ENCODE measurements at places on chromosomes 7 and 10. TPM values are rescaled to one million over a fixed set of nuclear protein-coding genes. Genes with fewer than 3 reads are reported as not detected.
A peak's percentile ranks its signal among the peaks of the same experiment; 100 is the strongest.

TSPAN14 gene
- 92.5 TPM for total RNA-seq

SPACDR gene
- not detected for total RNA-seq

GNG11 gene
- total RNA-seq, result 43.8 TPM

TAS2R38 gene
- total RNA-seq, result not detected

SDK1 gene
- total RNA-seq, result 8.7 TPM

PDE1C gene
- 10.2 TPM for total RNA-seq

NXPH1 gene
- total RNA-seq, result 0.14 TPM

CYP3A5 gene
- 0.49 TPM for total RNA-seq

ANKRD30A gene
- not detected for total RNA-seq

COL1A2 gene
- not detected for total RNA-seq

TEX47 gene
- not detected for total RNA-seq

DNA sequence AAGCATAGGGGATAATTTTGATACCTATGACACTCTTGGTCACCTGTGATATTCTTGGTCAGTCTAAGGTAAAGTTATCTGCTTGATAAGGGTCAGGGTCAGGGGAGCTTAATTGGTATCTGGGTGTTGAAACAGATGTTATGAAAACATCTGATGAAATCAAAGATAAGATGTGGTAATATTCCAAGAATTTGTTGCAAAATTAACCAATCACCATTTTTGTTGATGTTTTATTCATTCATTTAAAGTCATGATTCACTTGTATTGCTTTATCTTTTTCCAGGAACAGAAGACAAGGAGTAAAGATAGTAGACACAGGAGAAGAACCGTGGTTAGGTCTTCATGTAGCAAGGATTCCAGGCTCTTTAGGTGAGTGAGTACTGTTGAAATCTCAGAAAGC is 103.1 kb downstream of the SEMA3C start:
- no peak for DNase-seq

- DNase-seq, result no peak
Measured at GRCh38 chr10:50461123-50461522, 162.6 kb downstream of the SGMS1 start.

DNA sequence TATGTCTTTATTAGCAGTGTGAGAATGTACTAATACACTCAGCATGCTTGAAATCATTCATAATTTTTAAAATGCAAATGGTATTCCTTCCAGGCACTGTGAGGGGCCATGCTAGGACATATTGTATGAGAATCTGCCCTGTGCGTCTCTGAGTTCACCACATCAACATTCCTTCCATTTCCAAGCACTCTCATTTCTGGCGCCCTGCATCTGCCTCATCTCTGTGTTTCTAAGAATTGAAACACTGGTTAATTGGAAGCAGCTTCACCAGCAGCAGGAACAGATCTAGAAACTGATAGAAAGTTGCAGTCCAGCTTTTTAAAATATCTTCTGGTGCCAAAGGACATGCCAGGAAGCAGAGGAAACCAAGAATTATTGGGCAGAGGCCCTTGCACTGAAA is 555.9 kb upstream of the DPP6 start:
- no peak for DNase-seq

DNA sequence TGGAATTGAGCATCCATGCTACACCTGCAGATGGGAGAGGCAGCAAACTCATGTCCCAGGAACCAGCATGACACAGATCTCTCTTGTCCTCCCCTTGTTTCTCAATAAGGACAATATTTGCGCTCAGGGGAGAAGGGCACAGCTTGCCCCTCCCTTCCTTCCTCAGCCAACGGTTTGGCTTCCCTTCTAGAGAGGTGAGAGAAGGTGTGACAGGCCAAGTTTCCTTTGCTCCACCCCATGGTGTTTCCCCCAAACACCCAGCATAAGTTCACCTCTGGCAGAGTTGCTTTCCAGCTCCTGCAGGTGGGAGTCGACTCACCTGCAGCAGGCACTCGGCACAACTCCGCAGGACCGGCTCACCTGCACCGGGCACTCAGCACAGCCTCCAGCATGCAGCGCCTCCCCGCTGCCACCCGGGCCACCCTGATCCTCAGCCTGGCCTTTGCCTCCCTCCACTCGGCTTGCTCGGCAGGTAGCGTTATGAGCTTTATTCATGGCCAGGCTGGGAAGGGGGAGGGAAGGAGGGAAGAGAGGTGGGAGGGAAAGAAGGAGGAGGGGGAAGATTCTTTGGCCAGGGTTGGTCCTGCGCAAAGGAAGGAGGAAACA is at the start of the genes ATP6V0A4 and TMEM213:
Gene ATP6V0A4 (minus strand): TSS at position 482 of the 606 bp plus-strand sequence. CDS start 26,949 bp downstream, outside the sequence.
Gene TMEM213 (plus strand): TSS at position 280 of the 606 bp plus-strand sequence. CDS start 111 bp downstream, at position 391.
- DNase-seq, result no peak

DNA sequence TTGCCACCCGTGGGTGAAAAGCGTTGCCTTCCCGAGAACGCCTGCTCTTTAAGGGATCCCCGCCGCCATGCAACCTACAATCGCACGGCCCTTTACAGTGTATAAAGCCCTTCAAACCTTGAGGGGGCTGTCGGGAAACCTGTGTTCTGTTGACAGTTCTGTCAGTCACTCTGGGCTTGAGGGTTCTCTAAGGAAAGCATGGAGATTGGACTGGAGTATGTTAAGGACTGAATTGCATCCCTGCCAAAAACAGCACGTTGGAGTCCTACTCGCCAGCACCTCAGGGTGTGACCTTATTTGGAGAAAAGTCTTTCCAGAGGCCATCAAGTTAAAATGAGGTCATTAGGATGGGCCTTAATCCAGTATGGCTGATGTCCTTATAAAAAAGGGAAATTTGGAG is 70.6 kb downstream of the PFKFB3 start:
- DNase-seq, result no peak

DNA sequence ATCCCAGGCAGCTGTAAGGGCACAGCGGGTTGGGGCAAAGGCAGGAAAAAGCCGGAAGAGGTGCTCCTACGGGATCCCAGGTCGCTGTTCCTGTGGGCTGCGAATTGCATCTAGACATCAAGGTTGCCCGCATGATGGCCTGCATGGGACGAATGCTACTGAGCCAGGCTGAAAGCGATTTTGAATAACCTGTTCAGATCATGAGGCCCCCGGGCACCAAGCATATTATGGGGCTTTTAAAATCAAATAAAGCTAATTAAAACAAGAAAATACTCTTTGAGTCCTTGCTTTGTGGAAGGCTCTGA is 37.1 kb downstream of the CAMK2B start:
- DNase-seq, result no peak

- no peak for DNase-seq
Measured at GRCh38 chr7:141097430-141097829, 23.6 kb downstream of the TMEM178B start.

DNA sequence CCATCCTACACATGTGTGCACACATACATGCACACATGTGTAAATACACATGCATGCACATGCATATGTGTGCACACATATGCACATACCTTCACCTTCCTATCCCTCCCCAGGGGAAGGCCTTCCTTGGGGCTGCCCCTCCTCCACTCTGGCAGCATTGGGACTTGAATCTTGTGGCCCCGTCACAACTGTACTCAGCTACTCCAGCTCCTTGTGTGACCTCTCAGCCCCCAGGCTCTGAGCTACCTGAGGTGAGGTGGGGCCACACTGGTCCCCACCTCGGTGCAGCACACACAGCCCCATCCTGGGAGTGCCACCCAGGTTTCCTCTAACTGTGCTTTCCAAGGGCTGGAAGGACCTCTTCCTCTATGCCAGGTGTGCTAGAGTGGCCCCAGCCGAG is 116.0 kb downstream of the LHPP start:
- DNase-seq, result no peak

DNA sequence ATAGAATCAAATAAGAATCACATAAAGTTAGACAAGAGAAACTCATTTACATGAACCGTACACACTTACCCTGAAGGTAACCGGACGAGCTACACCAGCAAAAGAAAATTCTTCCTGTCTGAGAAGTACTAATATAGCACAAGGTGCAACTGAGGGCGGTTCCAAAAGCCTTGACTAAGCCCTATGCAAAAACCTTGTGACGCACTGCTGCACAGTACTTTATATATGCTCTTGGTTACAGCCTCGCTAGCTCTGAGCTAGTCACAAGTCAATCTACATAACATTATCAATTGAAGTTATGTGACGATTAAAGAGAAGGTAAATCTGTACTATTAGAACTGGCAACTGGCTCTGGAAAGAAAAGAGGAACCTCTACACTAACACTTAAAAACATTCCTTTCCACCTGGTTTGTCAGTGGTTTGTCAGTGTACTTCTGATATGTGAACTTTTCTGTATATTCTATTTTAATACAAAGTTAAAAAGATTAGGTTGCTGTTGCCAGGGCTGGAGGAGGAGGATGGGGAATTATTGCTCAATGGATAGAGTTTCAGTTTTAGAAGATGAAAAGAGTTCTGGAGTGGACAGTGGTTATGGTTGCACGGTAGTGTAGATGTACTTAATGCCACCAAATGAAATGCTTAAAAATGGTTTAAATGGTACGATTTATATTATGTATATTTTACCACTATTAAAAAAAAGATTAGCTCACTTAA is 21.6 kb downstream of the NT5C3A start:
- DNase-seq, result peak; percentile 63

- no peak for DNase-seq
Measured at GRCh38 chr7:96144260-96144526, 177.7 kb downstream of the SLC25A13 start.

DNA sequence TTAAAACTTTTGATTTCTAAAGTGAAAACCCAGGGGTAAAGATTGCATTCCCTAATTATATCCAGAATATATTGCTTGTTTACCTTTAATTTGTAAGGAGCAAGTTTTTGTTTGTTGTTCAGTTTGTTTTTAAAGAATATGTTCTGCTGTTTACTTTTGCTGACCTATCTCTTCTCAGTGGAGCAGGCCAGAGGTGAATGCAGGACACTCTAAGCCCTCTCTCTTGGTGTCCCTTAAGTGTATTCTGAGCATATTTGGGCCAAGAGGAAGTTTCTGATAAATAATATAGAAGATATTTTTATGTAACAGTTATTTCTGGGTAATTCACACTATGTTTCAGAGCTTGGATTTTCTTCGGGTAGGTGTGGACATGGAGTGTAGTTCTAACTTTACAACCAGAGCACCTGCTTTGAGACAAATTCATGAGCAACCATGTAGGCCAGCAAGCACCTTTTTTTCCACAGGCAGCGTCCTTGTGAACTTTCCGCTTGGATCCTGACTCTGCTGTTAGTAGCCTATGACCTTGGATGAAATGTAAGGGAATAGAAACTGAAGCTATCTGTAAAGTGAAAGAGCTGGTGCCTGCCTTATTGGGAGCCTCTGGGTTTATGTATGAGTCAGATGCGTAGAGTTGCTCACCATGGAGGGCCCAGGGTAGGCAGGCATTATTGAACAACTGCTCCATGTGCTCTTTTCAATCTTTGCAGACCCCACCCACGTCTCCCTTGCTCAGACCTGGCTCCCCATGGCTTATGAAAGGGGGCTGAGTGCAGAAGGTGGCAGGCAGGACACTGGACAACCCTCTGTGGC is 16.1 kb downstream of the OGDH start:
- DNase-seq, result no peak

DNA sequence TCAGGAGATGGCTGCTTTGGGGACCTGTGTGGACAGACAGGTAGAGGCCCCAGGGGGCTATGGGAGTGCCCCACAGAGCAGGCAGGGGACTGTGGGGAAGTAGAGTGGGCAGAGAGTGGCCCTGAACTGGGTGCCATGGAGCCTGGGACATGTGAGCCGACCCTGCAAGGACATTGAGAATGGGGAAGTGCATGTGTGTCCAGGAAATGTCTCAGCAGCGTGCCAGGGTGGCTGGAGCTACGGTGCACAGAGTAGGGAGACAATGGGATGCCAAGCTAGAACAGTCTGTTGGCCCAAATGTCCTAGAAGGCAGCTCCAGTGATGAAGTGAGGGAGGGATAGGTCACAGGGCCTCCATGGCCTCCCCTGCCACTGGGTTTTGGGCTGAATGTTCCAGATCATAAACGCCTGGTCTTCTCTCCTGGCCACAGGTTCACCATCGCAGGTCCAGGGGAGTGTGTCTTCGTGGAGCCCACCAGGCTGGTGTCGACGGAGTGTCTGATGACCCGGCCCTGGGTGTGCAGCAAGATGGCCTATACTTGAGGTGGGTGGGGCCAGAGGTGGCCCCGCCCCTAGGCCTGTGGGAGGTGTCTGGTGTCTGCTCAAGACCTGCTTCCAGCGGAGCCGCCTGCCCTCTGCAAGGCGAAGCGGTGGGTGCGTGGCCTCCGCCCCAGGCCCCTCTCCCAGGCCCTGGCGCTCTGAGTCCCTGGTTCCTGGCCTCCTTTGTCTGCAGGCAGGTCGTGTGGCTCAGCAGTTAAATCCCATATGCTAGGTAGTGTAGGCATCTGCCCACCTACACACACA is 20.5 kb downstream of the CLEC2L start:
- DNase-seq, result no peak

DNA sequence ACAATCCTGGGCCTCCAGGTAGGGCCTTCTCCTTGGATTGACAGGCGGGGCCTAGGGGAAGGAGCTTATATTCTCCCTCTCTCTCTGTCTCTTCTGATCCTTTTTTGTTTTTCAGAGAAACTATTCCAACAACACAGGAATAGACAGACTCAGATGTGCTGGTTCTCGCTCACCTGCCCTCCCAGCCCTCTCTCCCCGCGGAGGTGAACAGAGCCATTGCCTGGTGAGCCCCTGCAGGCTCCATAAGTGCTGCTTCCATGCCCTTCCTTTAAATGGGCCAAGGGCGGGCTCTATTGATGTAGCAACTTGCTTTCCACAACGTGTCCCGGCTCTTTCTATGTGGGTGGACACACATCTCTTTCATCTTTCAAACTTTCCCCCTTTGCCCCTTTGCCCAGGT is 47.2 kb upstream of the IGFBP3 start:
- DNase-seq, result no peak

GRCh38 chr7:87797798-87798403 is 78.3 kb downstream of the SLC25A40 start:
- DNase-seq, result peak; percentile 60

GRCh38 chr10:70583669-70584037 is 18.9 kb downstream of the PRF1 start:
- DNase-seq, result no peak

GRCh38 chr10:112712536-112712935 is 237.5 kb upstream of the TCF7L2 start:
- DNase-seq, result no peak

GRCh38 chr7:137501562-137501961 is 158.0 kb upstream of the PTN start:
- DNase-seq, result no peak

- DNase-seq, result peak; percentile 27
Measured at GRCh38 chr7:157250605-157251228, 86.1 kb upstream of the DNAJB6 start.

DNA sequence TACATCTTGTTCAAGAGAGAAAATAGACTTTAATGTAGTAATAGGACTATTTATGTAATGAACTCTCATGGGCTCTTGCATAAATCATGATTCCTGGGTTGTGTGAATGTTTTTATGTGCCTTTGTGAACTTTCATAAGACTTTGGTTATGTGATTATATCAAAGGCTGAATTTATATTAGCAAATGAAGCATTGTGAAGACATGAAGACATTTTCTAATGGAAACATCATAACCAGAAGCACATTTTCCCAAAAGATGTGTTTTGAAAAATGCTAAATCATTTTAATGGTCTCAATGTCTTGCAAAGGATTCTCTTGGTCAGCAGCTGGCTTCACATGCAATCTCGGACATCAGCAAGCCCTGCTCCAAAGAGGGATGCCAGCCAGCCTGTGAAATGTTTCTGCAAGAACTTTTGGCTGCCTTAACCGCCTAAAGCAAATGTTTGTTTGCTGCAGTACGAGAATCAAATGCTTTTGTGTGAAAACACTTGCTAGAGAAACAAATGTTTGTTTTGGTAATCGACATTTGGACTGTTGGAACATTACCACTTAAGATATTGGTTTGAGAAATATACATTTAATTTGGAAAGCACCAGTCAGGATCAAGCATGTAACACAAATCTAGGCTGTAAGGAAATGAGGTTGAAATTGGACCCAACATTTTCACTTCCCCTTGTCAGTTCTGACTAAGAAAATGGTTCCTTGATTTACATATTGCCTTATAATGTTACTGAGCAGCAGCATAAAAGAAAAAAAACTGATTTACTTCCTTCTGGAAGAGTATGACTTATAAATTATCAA is 102.1 kb downstream of the RTKN2 start:
- DNase-seq, result no peak

Measured in Caki2 (cell line).